Activated CD8-positive, alpha-beta memory T cell treated with anti-CD3 and anti-CD28 coated beads for 4 hours (primary cell): ENCODE measurements at places on chromosomes 3 and 15.

DNA sequence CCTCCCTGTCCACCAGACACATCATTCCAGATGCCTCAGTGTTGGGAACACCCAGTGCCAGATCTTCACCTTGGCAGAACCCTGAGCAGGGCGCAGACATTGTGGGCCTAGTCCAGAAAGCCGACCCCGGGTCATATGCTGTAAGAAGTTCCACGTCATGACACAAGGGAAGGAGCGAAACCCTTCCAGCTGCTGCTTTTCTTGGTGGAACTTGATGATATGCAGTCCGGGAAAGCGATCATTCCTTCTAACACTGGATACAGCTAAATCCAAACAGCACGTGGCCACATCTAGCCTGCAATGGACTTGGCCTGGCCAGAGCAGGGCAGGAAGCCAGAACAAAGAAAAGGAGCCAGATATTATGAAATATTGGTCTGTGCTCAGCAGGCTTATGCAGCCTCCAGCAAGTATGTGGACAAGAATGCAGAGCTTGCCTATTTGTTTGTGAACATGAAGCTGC, 22.0 kb downstream of the GASK1A start:
- DNase-seq, result no peak

DNA sequence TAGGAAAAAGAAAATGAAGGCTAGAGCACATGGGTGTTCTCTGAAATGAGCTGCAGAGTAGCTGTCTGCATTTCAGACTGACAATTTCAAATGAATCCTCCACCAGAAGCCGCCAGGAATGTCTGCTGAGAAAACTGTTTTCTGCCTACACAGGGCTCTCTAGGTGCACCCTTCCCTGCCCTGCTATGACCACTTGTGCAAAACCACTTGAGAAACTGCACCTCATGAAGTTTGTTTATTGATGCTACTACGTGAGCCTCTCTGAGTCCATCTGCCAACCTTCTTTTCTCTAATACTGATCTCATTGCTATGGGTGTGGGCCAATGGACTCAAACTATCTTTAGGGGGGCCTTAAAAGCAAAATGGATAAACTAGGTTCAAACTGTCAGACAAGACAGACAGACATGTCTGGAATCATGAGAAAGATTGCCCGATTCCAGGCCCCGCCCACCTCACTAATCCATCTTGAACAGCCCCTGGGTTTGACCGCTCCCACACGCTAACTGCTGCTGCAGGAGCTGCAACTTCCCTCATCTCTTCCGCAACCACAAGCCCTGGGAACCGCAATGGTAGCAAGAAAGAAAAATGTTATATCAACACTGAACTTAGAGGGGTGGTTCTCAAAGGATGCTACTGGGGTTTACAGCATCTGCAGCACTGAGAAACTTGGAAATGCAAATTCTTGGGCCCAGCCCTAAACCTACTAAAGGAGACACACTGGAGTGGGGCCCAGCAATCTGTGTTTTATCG, 9.0 kb upstream of the CD47 start:
- no peak for DNase-seq

DNA sequence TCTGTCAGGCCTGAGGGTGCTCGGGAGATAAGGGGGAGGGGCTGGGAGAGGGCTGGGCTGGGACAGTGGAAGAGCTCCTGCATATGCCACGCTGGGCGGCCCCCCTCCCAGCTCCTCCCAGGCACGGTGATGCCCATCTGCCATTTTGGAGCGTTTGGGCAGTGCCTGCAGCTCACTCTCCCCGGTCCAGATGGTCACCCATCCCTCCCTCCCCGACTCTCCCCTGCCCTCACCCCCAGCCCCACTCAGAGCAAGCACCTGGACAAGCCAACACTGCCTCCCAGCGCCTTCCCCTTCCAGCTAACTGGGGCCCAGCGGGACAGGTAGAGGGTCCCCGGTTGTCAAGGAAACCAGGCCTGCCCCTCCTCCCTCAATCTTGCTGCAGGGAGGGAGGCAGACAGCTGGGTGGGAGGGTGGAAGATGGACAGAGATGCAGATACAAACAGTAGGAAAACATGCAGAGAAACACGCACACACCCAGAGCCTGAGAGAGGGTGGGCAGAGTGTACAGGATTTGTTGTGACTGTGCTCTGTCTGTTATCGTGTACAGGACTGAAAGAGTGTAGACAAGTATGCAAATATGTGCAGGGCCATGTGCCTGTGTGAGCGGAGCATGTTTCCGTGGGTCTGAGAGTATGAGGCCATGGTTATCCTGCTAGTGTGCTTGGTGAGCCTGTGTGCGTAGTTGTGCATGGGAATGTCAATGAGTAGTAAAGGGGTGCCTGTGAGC, 17.5 kb upstream of the CORO2B start:
- DNase-seq, result no peak

GRCh38 chr15:83978588-83978987, 257.0 kb upstream of the GOLGA6L4 start:
- DNase-seq, result no peak

DNA sequence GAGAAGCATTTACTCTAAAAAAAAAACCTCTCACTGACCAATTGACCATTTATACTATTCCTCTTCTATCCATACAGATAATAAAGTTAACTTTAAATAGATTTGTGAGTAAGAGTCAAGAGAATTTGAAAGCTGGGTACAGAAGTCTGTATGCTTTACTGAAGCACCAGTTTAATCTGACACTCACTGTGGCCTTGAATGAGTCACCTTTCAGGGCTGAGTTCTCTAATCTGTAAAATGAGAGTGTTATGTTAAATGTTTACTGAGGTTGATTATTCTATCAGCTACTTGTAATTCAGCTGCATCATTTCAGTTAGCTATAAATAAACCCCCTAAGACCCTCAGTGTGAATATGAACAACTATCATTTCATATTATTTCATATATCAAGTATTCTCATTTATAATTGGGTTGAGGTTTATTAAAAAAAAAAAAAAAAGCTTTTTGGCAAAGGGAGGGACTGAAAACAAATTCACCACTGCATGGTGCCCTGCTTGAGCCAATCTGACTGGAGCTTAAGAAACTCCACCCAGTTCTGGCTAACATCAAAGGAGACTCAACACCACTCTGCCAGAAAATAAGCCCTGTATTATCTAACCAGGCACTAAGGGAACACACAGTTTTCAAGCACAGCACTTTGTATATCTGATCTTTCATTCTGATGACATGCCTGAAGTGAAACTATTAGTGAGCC, 2.8 kb downstream of the MAP4 start:
- DNase-seq, result no peak

- DNase-seq, result no peak
Observed at GRCh38 chr3:150038830-150039229, 68.1 kb upstream of the PFN2 start.

DNA sequence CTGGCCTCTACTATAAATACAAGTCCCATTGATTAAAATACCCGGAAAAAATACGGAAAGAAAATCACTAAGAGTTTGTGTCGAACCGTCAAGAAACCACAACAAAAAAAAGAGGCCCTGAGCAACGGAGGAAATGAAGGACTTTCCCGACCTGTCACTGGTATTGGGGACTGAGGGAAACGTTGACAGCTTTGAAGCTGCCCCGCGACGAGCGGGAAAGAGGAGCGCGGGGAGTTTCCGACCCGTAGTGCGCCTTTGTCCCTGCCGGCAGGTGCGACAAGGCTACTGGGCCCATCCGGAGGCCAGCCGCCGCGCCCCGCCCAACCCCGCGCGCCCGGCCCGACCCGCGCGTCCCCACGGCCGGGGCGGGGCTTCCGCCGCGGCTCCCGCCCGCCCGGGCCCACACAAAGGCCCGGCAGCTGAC, 416 bp downstream of the PBRM1 start:
- DNase-seq, result peak; percentile 50

- DNase-seq, result no peak
Observed at GRCh38 chr3:47020311-47020710, 40.8 kb downstream of the NBEAL2 start.

DNA sequence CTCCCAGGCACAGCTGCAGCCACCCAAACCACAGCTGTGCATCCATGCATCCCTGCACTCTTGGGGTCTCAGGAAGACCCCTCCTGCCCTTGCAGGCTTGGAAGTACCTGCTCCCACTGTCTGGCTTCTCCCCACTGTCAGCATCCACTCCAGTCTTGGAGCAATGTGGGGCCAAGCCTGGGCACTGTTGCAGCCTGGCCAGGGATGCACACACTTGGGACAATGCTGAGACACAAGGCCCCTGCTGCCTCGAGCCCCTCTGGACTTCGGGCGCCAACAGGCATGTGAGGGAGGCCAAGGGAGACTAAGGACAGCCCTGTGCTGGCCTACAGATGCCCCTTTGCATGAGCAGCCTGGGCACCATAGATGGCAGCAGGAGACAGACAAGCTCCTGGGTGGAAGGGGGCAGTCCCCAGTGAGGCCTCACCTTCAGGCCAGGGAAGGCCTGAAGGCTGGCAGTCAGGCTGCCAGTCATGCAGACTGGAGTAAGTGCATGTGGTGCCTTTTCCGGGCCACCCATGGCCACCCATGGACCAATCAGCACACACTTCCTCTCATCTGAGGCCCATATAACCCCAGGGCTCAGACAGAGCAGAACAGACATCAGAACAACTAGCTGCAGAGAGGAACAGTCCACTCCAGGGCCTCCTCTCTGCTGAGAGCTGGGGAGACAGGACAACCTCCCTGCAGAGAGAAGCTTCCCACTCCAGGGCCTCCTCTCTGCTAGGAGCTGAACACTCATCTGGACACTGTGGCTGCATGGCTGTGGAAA, 219.0 kb downstream of the VGLL3 start:
- DNase-seq, result no peak
